ENCODE measurements at places on chromosomes 5 and 9.

DNA sequence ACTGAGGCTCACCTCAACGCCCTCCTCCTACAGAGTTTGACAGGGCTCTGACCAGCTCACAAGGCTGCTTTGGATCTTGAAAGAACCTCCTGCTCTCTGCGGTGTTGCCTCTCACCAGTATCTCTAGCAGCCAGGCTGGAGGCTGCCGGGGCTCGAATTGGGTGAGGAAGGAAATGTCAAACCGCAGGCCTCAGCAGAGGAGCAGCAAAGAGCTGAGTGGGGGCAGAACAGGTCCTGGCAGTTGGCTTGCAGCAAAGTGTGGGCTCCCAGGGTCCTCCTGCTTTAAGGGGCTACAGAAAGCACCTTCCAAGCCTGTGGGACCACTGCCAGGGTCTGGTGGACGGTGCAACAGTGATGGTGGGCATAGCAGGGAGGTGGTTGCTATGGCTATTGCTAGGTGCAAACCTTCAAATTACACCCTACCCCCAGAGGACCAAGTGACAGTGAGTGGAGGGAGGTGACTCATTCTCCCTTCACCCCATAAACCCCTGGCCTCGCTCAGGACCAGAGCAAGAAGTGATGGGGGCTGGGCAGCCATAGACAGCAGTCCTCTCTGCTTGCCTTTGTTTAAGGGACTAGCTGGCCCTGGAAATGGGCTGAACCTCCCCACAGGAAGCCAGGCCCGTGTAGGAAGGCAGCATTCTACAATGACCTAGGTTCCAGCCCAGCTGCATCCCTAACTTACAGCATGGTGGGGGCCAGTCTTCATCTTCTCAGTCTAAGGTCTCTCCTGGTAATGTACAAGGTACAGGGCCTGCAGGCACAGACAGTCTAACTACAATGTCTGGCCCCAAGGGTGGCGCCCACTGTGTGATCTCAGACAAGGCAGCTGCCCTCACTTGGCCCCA lies 18.7 kb downstream of the LCP2 start:
- no peak for DNase-seq

DNA sequence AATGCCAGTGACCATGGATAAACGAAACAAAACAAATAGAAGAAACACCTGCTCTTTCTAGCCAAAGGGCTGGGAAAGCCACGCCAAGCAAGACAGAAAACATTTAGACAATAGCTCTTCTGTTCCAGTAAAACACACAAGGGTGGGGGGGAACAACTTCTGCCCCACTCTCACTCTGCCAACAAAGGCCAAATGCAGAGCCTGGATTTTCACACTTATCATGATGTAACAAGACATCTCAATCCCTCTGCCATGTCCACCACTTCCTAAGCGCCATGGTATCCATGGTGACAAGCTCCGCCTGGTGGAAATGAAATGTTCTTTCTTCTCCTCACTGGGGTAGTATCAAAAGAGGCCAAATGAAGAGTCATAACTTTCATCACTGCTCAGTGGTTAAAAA lies 60.6 kb downstream of the DRD1 start:
- DNase-seq: no peak

GRCh38 chr5:180533845-180534244 lies 39.7 kb downstream of the CNOT6 start:
- no peak for DNase-seq

- no peak for DNase-seq
These were observed 117.5 kb downstream of the MACIR start for GRCh38 chr5:103375863-103376591.

DNA sequence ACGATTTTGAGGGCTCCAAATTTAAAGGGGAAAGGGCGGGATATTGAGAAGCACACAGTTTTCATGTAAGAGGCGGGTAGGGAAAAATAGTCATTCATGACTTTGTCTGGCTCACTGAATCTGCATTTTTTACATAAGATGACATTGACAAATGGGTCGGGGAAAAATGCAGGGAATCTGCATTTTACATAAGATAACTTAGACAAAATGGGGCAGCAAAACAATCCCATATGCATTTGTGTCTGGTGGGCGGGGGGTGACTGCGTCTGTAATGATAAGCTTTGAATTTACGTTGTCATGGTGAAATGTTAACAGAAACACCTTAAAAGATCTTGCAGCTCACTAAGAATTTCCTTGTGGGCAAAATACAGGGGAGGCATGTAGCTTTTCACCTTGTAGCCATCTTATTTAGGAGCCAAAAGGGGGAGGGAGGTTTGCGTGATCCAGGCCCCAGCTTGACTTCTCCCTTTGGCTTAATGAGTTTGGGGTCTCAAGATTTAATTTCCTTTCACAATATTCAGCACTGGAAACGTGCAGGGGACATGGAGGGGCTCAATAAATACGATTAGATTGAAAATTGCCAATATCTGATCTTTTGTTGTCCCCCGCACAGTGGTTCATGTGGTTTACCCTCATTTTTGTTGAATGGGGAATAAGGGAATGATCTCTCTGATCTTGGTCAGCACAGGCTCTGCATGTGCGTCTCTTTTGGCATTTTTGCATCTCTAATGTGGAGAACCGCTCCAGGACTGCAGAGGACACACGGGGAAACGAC lies 41.1 kb upstream of the GADD45G start:
- DNase-seq: no peak

DNA sequence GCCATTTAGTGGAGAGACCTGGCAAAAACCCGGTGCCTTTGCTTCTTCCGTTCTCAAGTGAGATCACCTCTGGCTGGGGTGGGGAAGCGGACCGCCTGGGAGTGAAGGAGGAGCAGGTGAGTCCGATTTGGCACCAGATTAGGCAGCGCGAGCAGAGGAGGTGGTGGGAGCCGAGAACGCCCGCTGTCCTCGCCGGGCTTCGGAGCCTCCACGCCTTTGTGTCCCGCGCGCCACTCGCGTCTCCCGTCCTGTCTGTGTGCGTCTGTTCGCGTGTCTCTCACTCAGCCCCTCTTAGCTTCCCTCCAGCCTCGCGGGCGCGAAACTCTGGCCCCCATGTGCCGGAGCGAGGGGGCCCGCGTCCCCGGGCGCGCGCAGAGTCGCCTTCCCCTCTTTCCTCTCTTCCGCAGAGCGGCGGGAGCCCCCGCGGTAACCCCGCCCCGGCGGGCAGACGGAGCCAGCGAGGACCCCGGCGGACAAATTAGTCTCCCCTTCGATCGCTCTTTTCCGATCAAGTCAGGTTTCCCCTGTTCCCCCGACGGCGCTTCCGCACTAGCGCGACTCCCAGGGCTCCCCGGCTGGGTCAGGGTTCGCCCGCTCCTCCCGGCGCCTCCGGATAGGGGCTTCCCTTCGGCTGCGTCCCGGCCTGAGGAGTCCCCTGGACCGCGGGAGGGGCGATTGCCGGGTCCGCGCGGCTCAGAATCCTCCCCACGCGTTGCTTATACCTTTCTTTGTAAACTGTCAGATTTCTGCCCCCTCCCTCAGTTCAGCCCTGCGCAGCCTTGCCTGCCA lies 7.1 kb downstream of the POU4F3 start:
- no peak for DNase-seq

- no peak for DNase-seq
These were observed 222.6 kb downstream of the EBF1 start for GRCh38 chr5:158877124-158877581.

GRCh38 chr9:973295-973834 lies 3.1 kb upstream of the DMRT3 start:
- DNase-seq: no peak

- no peak for DNase-seq
These were observed 337.4 kb upstream of the ATP10B start for GRCh38 chr5:161189452-161189851.

GRCh38 chr9:133782157-133783130 lies 44.3 kb upstream of the SARDH start:
- DNase-seq: no peak

- no peak for DNase-seq
These were observed 36.2 kb downstream of the SH3PXD2B start for GRCh38 chr5:172417983-172418630.

- DNase-seq: no peak
These were observed 75.9 kb downstream of the FBXO38 start for GRCh38 chr5:148459669-148460068.

- no peak for DNase-seq
These were observed 531.3 kb downstream of the NTRK2 start for GRCh38 chr9:85200726-85201404.

DNA sequence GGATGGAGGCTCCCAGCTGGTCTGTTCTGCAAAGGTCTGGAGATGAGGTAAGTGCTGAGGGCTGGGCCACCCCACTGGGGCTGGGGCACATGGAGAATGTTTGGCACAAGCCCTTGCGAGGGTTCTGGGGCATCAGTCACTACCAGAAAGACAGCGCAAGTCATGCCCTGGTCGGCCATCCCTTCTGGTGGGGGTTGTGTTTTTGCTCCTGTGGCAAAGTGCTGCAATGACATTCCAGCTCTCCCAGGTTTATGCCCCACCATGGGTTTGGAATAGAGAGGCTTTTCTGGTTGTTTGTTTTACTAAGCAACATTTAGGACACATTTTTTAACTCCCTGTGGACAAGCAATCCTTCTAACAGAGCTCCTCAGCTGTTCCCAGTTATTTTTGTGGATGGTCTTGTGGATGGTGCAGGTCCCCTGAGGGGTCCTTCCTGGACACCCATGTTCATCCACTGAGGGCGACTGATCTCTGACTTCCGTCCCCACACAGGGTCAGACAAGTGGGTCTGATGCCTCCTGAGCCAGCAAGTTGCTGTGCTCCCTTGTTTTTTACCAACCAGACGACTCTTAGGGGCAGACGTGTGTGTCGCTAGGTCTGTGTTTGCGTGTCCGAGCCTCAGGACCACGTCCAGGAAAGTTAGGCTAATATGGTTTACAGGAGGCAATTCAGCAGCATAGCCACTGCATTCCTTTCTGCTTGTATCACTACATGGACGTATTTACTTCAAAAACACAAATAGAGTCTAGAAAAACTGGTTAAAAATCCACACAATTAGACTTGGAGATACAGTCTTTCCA lies 64.9 kb upstream of the ECM2 start:
- DNase-seq: no peak

DNA sequence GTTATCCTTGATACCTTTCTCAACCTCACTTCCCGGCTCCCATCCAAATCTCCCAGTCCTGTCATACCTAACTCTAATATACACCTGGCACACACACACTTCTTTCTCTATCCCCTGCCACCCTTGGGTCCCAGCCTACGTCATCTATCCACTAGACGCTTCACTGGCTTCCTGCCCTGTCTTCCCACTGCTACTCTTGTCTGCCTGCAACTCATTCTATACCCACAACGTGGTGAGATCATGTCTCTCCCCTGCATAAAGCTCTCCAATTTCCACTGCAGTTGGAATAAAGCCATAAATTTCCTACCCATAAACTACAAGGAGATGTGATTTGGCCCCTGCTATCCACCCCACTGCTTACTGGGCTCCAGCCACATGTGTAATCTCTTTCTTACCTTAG lies 93.5 kb downstream of the JMY start:
- no peak for DNase-seq

DNA sequence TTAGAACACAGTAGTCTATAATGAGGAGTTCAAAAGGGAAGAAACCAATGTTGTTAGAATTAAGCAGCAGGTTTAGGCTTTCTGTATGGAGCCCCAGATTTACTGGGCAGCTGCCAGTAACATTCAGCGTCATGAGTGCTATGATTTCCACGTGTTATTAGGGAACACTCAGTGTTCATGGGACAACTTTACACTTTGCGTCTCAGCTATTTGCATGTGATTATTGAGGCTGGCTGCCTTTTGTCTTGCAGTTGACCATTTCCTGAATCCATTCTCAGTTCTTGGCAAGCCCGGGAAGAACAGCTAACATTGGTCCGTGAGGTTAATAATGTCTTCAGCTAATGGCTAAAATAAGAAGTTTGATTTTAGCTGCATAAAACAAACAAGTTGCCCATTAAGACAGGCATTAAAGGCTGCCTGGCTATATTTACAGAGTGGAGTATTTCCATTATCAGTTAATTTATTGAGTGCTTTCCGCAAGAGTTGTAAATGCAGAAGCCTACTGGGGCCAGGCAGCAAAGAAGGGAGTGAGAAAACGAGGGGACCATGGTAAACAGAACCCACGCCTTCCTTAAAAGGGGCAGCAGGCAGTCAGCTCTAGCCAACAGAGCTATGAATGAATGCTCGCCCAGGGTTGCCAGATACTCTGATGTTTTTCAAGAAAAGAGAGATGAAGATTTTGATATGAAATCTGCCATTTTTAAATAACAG lies 120.9 kb downstream of the PIP5K1B start:
- DNase-seq: no peak

DNA sequence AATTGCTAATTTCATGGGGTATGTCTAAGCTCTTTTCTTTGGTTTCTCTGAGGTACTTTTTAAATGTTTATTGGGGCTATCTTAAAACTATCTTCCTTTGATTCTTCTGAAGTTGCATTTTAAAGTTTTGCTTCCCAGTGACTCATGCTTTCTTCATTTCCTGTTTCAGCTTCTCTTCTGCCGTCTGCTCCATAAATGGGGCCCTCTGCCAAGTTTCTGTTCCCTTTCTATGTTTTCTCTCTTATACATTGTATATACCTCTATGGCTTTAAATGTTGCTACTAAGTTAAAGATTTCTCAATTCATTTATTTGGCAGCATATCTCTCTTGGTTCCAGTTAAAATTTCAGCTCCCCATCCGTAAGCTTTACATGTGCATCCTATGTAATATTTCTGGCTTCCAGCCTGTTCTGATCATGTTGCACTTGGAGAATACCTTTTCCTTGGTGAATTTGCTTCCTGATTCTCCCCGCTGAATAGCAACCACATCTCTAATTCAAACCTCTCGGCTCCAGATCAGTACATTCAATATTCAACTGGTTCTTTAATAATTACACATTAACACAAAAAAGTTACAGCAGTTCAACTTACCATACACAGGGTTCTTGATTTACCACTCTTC lies 125.3 kb downstream of the ST8SIA4 start:
- no peak for DNase-seq

DNA sequence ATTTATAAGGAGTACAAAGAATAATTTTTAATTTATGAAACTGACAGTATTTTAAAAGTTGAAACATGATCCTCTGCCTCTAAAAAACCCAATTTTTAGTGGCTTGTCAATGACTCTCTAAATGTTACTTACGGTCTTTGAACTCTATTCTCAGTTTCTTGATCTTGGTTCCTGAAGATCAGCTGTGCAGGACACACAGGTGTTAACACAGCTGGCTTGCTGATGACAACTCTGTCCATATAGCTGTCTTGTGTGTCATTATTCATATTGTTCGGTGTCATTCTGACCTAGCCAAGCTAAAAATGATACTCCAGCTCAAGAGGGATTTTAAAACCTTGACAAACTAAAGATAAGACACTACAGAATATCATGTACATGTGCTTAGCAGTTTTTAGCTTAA lies 314.5 kb downstream of the CCDC171 start:
- DNase-seq: no peak

DNA sequence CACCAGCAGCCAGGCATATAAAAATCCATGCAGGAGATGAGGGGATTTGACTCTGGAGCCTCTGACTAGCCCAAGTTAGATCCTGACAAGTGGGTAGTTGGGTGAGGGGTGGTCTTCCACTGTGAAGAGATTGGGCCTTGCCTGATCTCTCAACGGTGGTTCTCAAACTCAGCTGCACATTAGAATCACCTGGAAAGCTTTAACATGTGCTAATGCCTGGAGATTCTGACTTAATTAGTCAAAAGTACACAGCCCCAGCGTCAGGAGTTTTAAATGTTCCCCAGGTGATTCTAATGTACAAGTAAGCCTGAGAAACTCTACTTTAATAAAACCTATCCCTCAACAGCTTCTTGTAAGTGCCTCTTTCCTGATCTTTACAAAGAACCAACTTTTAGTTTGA lies 57.5 kb downstream of the GCNT4 start:
- DNase-seq: no peak

Data from cerebellar nuclear complex (tissue), 1 donor.